Activated naive CD4-positive, alpha-beta T cell (primary cell): ENCODE measurements at places on chromosomes 6 and 20.

DNA sequence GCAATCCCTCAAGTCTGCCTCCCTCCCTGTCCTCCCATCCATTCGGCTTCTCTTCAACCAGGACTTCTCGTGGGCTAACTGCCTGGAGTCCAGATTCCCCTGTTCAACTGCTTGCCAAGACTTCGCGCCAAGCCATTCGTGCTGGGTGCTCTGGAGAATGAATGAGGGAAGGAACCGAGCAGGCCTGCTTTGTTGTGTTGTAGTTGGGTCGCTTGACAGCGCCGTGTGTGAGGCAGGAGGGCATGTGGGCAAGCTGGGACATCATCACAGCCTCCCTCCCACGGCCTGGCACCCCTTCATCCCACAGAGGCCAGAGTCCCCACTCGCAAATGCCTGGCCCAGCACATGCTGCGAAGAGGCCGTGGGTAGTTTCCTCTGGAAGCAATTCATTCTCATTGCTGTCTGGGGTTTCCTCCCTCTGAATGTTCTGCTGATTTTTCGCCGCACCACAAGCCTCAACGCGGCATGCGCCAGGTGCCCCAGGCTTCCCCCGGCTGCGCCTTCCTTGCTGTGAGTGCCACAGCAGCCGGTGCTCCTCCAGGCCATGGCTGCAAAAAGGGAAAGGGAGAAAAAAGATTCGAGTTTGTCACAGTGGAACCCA, 336.0 kb downstream of the QKI start:
- no peak for DNase-seq

- no peak for DNase-seq
These were observed 499 bp downstream of the TTI1 start for GRCh38 chr20:38032585-38033329.

- no peak for DNase-seq
These were observed 10.7 kb downstream of the HLA-A start for GRCh38 chr6:29953001-29953441.

DNA sequence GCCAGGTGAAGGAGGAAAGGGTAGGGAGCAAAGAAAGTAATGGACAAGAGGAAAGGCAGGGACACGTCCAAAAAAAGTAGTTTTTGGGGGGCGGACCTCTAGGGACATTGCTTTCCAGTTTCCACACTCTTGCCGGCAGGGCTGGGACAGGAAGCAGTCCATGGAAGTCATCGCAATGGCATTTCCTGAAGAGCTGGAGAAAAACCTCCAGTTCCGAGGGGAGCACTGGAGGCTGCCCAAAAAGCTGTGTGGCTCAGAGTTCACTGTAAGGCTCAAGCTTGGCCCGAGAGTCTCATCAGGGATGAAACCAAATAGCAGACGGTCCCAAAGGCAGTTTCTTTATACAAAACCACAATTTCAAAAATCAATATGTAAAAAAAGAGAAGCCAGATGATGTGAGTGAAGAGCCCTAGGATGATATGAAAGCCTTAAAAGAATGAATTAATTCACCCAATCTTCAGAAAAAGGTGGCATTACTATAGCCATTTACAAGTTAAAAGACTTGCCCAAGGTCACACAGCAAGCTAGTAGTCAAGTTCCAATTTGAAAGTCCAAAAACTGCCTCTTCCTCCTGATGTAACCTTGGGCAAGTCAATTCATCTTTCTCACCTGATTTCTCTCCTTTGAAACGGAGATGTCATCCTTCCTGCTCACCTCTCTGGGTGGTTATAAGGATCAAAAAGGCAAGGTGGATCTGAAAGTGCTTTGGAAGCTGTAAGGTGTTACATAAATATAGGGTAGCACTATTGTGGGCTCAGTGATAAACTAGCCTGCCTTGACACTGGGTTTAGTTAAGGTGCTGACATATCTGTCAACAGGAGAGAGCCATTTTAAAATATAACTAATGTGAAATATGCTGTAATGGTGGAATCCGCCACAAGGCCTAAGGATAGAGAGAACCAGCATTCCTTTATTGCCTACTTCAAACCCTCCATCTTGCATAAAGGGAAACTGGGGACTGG, 9.1 kb downstream of the BCL2L1 start:
- no peak for DNase-seq

GRCh38 chr6:25623065-25623464, 28.9 kb upstream of the SCGN start:
- DNase-seq: no peak

- no peak for DNase-seq
These were observed 194.4 kb downstream of the FOXA2 start for GRCh38 chr20:22389836-22390542.

- no peak for DNase-seq
These were observed 4.7 kb downstream of the NKX2-2 start for GRCh38 chr20:21509079-21509596.

GRCh38 chr6:113526995-113527394, 330.1 kb upstream of the MARCKS start:
- DNase-seq: no peak

DNA sequence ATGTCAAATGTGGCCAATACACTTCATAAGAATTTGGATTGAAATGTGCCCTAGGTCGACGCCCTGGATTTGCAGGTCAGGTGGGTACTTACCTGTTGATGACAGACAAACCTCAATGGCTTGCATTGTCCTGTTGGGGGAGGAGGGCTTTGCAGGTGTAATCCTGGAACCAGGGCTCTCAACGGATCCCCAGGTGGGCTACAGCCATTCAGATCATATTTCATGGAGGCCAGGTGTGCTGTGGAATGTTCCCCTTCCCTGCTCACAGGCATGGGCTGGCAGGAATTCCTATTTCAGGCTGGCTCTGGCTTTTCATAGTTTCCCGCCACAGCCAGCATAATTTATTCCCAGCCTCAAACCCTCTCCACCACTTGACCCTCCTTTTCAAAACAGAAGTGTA, 254.7 kb downstream of the SMOC2 start:
- DNase-seq: no peak

DNA sequence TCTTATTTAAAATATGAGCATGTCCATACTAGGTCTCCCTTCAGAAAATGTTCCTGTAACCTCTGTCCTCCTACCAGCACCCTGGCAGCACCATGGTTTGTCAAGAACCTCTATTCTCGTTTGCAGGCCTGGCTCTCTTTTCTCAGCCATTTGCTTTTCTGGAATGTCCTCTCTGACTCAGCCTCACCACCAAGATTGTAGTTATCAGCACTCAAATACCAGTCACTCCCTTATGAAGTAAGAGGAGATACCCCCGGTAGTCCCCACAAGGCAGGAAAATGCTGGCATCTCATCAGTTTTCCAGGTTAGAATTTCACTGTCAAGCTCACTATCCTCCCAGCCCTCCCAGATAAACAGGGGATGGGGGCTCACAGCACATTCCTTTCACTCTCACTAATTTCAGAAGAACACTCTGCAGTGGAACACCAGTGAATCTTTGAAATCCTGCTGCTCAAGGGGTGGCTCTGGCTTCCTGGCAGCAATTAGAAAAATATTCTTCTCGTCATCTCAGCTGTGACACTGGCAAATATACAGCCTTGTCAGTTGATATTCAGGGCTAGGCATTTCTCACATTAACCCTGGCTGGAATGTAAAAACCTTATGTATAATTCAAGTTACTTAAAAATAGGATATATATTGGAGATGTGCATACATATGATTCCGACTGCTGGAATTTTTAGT, 129.2 kb downstream of the TBX18 start:
- DNase-seq: no peak

DNA sequence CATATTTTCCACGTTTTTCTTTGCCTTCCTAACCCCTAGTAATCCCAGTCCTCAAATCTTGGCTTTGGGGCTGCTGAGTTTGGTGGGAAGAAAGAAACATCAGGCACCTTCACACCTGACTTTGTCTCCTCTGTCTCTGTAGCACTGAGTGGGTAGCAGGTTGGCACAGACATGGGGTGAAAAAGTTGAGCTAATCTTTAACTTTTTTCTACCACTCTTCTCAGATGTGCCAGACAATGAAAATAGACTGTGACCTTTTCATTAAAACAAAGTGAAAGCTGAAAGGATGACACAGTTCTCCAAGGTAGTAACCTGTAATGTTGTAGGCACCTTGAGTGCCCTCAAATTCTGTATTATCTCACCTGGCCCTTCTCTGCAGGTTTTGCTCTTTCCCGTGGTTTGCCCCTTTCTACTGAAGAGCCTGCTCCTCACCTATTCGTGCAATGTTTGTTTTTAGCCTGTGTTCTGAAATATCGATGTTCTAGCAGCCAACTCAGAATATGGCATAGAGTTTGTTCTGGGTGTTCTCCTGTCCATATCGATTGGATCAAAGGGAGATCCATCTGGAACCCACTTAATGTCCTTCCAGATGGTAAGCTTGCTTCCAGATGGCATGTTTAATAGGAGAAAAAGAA, 57.8 kb upstream of the ATXN1 start:
- DNase-seq: no peak

- no peak for DNase-seq
These were observed 14.3 kb upstream of the SPO11 start for GRCh38 chr20:57315083-57315975.

DNA sequence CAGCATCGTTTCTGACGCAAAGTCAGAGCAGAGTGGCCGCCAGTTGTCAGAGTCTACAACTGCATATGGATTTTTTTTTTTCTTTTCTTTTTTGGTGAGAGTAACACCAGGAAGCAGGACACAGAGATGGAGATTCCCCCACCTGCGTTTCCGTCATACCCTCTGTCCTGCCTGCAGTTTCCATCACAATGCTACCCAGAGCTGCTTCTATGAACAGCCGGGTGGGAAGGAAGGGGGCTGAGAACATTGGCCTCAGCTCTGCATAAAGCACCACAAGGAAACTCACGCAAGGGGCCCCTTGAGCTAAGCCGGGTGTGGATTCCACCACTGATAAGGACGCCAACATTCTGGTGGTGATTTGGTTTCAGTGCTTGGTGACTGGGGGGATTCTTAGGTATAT, 183.5 kb upstream of the AFDN start:
- DNase-seq: no peak
